ENCODE measurements at places on chromosomes 13 and 19.
A peak's percentile ranks its signal among the peaks of the same experiment; 100 is the strongest.

GRCh38 chr19:16382775-16383543, 58.3 kb downstream of the KLF2 start:
- peak; percentile 93 for DNase-seq

GRCh38 chr19:17931532-17932191, 1.2 kb upstream of the CCDC124 start:
- DNase-seq = peak; percentile 23

DNA sequence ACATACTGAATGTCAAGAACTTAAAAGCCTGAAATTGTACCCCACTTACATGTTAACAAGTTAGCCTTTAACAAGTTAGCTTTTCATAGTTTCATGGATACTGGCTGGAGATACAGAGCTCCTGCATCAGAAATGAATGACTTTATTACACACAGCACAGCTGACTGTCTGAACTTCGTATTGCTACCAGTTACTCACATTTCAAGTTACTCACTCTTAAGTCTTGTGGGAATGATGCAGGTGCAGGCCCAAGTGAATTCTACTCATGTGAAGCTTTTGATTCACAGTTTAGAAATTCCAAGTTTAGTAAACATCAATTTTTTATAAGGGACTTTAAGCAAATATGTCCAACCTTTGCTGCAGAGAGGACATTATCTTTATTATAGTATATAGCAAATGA, 762.2 kb upstream of the PRR20A start:
- no peak for DNase-seq

- DNase-seq = peak; percentile 77
Observed at GRCh38 chr19:38095411-38096308, 128.4 kb downstream of the DPF1 start.

- DNase-seq = no peak
Observed at GRCh38 chr19:51664131-51664530, 17.5 kb upstream of the SIGLEC14 start.

DNA sequence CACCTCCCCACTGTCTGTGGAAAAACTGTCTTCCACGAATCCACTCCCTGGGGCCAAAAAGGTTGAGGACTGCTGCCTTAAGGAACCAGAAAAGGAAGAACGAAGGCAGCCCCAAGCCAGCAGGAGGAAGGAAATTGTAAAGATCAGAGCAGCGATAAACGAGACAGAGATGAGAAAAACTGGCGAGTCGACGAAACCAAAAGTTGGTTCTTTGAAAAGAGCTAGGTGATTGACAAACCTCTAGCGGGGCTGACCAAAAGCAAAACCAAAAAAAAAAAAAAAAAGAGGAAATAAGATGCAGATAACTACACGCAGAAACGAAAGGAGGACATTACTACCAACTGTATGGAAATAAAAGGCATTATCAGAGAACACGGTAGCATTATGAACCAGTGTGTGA, 76.9 kb downstream of the GADD45B start:
- DNase-seq = no peak

- DNase-seq = no peak
Observed at GRCh38 chr13:99251921-99252320, 6.3 kb downstream of the GPR18 start.

DNA sequence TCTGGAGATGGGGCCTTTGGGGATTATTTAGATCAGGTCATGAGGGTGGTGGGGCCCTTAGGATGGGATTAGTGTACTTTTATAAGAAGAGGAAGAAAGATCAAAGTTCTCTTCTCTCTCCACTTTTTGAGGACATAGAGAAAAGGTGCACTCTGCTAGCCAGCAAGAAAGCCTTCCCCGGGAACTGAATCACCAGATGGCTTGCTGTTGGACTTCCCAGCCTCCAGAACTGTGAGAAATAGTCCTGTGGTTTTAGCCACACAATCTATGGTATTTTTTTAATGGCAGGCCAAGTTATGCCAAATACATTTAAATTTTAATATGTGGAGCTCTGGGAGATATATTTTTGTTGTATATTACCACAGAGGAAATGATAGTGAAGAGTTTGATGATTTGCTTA, 385.8 kb downstream of the KLF12 start:
- DNase-seq = no peak

- DNase-seq = no peak
Observed at GRCh38 chr13:96299235-96299634, 209.3 kb downstream of the HS6ST3 start.

DNA sequence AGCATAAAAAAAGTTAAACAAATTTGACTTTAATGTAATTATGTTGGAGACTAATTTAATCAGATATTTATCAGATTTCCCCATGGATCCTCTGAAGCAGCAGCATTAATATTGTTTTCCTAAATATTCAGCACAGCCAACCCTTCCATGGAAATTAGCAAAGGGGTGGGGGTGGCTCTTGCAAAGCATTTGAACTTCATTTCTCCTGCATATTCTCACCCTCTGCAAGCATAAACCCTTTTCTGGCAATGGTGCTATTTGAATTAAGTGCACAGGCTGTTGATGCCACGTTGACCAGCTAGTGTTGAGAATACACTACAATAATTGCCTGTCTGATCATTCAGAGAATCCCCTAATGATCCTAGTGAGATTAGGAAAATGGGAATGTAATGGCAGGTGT, 488.1 kb upstream of the KLF12 start:
- no peak for DNase-seq

DNA sequence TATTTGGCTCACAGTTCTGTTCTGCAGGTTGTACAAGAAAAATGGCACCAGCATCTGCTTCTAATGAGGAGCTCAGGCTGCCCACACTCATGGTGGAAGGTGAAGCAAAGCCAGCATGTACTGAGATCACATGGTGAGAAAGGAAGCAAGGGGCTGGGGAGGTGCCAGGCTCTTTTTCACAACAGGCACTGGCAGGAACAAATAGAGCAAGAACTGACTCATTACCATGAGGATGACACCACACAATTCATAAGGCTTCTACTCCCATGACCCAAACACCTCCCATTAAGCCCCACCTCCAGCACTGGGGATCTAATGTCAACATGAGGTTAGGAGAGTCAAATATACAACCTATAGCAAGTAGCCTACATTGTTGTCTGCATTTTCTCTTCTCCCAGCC, 522.6 kb downstream of the RFC3 start:
- peak; percentile 57 for DNase-seq

DNA sequence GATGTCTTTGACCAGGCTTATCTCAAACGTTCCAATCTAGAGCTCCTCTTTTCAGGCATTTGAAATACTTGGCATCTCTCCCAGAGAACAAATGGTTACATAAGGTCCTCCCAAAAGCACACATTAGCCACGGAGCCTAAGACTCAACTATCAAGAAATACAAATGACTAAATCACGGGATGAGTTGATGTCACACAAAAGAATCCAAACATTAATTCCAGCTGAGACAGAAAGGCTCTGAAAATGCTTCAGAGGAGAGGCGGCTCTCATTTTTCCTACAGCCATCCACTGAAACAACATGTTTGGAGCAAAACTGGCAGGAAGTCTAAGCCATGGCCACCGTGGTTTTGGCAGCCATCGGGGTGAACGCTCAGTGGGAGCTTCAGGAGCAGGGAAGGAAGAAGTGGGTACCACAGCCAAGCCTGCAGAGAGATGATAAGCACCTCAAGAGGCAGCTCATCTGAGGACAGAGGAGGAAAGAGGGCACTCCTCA, 122.5 kb downstream of the STK24 start:
- DNase-seq = peak; percentile 91

DNA sequence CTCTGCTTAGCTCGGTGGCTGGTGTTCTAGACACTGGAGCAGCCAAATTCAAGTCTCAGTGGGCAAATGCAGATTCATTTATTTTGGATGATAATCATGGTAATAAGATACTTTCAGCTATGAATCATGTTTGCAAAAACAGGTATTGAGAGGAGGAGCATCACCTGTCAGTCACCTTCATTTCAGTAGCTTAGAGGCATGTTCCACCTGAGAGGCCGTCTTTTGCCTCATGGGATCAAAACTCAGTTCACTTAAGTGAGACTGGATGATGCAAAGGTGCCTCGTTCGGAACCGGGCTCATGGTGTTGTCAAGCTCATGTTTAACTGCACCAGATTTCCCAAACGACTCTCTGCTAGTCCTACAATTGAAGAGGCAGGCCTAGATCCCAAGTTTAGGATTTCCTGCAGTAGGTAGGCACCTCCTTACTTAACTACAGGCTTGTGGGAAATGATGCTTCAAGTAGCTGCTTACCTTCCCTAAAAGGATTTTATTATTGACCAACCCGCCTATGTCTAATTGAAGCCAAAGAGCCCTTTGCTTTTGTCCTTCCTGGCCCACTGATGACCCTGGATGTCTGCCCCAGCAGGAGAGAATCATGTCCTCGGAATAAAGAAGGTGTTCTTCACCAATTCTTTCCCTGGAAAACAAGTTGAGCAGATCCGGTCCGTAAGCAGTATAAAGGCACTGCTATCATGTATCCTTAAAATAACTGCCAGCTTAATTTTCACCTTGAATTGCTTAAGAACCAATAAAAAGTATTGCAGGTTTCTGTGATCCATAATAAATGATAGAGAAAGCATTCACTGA, 60.0 kb downstream of the ZAR1L start:
- DNase-seq = no peak

GRCh38 chr13:94362411-94362909, 117.0 kb downstream of the DCT start:
- peak; percentile 93 for DNase-seq

GRCh38 chr13:39448834-39449233, 154.2 kb downstream of the LHFPL6 start:
- no peak for DNase-seq

DNA sequence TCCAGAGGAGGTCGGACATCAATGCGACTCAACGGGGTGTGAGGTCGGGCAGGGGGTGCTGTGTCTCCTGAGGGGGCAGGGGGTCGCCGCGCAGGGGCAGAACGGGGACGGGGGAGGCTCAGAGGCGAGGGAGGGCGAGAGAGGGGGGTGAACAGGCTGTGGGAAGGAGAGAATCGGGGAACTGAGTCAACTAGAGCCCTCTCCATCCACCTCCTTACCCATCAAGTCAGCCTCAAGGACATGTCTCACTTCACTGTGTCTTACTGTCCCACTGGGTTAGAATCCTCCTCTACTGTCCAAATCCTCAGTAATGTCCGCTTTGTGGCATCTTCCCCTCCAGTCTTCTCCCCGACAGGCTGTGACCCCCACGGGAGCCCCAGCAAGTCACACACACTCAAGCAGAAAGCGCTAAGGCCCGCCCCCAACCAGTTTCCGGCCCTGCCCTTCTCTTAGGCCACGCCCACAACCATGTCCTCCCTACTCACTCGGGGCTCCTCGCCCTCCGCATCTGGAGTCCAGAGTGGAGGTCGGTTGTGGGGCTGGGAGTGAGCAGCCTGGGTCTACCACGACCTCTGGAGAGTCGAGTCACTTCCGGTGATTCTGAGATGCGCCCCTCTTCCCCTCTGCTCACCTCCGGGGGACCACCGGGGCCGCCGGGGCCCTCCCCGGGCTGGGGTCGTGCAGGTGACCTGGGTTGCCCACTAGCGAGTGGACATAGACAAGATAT, 9.3 kb downstream of the PLEKHA4 start:
- no peak for DNase-seq

- no peak for DNase-seq
Observed at GRCh38 chr13:35765366-35765765, 288.9 kb upstream of the MAB21L1 start.

DNA sequence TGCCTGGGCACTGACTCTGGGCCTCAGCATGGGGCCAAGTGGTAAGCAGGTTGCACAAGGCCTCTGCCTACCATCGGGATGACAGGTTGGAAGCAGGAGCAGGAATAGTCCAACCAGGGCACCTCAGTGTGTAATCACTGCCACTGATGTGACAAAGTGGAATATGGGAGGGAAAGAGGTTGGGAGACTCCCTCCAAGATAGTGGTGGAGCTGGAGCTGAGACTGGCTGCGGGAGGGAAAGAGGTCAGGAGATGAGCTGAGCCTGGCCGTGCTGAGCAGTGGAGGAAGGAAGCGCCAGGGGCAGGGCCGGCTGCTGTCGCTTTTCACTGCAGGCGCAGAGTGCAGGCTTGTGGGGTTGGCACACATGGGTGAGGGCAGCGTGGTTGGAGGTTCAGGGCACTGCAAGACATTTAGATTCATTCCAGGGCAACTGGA, 6.8 kb downstream of the UPF3A start:
- DNase-seq = no peak

- no peak for DNase-seq
Observed at GRCh38 chr13:75803164-75803611, 167.1 kb downstream of the LMO7 start.

- no peak for DNase-seq
Observed at GRCh38 chr19:3976495-3977241, 5.8 kb upstream of the DAPK3 start.

- peak; percentile 75 for DNase-seq
Observed at GRCh38 chr13:49690133-49690994, 922 bp downstream of the EBPL start.

GRCh38 chr13:70203661-70204229, 95.5 kb upstream of the KLHL1 start:
- DNase-seq = no peak

- no peak for DNase-seq
Observed at GRCh38 chr13:24328145-24328544, 18.8 kb downstream of the C1QTNF9 start.

DNA sequence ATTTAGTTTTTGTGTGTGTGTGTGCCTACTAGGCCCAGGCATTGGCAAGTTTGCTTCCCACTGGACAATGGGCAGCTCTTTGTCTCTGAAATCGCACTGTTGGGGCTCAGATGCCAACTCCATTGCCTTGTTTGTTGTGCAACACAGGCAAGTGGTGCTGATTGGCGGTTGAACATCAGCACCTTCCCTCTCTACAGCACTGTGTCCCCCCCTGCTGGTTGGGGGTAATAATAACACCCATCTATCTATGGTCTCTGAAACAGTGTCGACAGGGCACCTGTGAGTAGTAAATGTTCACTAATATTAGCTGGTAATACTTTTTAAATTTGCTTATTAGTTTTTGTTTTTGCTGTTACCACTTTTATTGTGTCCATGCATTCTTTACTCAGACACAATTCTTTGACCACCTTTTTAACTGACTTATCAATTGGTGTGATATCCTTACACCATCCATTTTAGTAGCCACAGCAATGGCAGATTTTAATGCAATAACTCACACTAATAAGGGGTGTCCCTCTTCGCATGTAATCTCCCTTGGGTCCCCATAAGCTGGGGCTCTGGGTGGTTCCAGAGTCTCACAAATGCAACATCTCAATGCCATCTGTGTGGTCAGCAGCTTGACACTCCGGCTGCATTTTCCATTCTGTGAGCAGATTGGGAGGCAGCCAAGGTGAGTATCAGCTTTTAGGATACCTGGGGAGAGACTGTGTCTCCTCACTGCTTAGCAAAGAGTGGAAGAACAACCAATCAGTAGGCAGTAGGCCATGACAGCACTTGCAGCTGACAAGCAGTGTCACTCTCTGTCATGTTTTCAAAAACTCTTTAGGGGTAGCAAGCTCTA, 47.7 kb upstream of the UQCRFS1 start:
- peak; percentile 27 for DNase-seq

Data from fibroblast of pulmonary artery (primary cell).